Esophagus muscularis mucosa (tissue), 4 donors: ENCODE measurements at places on chromosomes 13 and 19. TPM values are rescaled to one million over a fixed set of nuclear protein-coding genes. Genes with fewer than 3 reads are reported as not detected.

- H3K36me3 ChIP-seq: no peaks in the 10 kb centered on the region
- no peak overlapping the region for H3K4me3 ChIP-seq
- H3K27ac ChIP-seq: no peak overlapping the region
- DNase-seq: no peak
- peaks cover 34% of the 10 kb centered on the region for H3K4me1 ChIP-seq
Observed at GRCh38 chr19:19482809-19483596, 32.3 kb downstream of the TSSK6 start.

GRCh38 chr13:73757481-73758233, 376.5 kb downstream of the KLF12 start:
- no peaks in the 10 kb centered on the region for H3K27me3 ChIP-seq
- H3K4me1 ChIP-seq: no peaks in the 10 kb centered on the region
- H3K4me3 ChIP-seq: no peak overlapping the region
- DNase-seq: no peak
- no peaks in the 10 kb centered on the region for H3K36me3 ChIP-seq

CGB5 gene
- total RNA-seq: not detected

GRCh38 chr19:34588249-34588648, 88.7 kb downstream of the SCGB2B2 start:
- no peaks in the 10 kb centered on the region for H3K27me3 ChIP-seq
- no peaks in the 10 kb centered on the region for H3K36me3 ChIP-seq
- no peak overlapping the region for H3K4me3 ChIP-seq
- no peak for DNase-seq
- no peaks in the 10 kb centered on the region for H3K4me1 ChIP-seq

DNA sequence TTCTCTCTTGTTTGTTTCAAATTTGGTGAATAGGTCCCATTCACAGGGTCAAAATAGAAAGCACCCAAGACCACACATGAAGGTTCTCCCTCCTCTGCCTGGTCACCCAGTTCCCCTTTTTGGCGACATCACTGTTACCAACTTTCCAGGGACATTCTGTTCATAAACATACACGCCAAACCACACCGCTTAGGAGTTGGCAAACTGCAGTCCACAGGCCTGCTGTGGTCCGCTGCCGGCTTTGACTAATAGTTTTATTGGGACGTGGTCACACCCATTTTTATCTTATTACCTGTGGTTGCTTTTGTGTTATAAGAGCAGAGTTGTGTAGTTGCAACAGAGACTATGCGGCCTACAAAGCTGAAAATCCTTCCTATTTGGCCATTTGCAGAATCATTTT, 24.2 kb downstream of the UHRF1 start:
- no peak overlapping the region for H3K27ac ChIP-seq
- no peaks in the 10 kb centered on the region for H3K4me1 ChIP-seq
- no peak for DNase-seq
- no peak overlapping the region for H3K4me3 ChIP-seq
- no peaks in the 10 kb centered on the region for H3K36me3 ChIP-seq

GRCh38 chr13:44768775-44769581, 192.8 kb upstream of the TSC22D1 start:
- no peak overlapping the region for H3K4me3 ChIP-seq
- no peaks in the 10 kb centered on the region for H3K27me3 ChIP-seq
- H3K4me1 ChIP-seq: peaks cover 10% of the 10 kb centered on the region
- H3K27ac ChIP-seq: no peak overlapping the region

ZNF471 gene
- 8.6 TPM for total RNA-seq

DNA sequence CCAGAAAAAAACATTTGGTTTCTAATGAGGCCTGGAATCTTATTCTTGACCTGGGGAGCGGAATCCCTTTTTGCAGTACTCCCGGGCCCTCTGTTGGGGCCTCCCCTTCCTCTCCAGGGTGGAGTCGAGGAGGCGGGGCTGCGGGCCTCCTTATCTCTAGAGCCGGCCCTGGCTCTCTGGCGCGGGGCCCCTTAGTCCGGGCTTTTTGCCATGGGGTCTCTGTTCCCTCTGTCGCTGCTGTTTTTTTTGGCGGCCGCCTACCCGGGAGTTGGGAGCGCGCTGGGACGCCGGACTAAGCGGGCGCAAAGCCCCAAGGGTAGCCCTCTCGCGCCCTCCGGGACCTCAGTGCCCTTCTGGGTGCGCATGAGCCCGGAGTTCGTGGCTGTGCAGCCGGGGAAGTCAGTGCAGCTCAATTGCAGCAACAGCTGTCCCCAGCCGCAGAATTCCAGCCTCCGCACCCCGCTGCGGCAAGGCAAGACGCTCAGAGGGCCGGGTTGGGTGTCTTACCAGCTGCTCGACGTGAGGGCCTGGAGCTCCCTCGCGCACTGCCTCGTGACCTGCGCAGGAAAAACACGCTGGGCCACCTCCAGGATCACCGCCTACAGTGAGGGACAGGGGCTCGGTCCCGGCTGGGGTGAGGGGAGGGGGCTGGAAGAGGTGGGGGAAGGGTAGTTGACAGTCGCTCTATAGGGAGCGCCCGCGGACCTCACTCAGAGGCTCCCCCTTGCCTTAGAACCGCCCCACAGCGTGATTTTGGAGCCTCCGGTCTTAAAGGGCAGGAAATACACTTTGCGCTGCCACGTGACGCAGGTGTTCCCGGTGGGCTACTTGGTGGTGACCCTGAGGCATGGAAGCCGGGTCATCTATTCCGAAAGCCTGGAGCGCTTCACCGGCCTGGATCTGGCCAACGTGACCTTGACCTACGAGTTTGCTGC, at the start of gene ICAM4:
TSS of gene ICAM4 (plus strand) at position 153 of the 935 bp plus-strand sequence. CDS start at position 211, 58 bp downstream.
- H3K4me1 ChIP-seq: peaks cover 66% of the 10 kb centered on the region
- no peak within 1 kb of the TSS for H3K27ac ChIP-seq
- H3K36me3 ChIP-seq: peaks cover 19% of the 10 kb centered on the region
- peaks cover 8% of the 10 kb centered on the region for H3K27me3 ChIP-seq
- DNase-seq: no peak

- no peaks in the 10 kb centered on the region for H3K36me3 ChIP-seq
- no peaks in the 10 kb centered on the region for H3K27me3 ChIP-seq
- no peak for DNase-seq
- H3K27ac ChIP-seq: no peak overlapping the region
- H3K4me1 ChIP-seq: peaks cover 28% of the 10 kb centered on the region
Observed at GRCh38 chr13:42078128-42078808, 29.8 kb downstream of the DGKH start.

DNA sequence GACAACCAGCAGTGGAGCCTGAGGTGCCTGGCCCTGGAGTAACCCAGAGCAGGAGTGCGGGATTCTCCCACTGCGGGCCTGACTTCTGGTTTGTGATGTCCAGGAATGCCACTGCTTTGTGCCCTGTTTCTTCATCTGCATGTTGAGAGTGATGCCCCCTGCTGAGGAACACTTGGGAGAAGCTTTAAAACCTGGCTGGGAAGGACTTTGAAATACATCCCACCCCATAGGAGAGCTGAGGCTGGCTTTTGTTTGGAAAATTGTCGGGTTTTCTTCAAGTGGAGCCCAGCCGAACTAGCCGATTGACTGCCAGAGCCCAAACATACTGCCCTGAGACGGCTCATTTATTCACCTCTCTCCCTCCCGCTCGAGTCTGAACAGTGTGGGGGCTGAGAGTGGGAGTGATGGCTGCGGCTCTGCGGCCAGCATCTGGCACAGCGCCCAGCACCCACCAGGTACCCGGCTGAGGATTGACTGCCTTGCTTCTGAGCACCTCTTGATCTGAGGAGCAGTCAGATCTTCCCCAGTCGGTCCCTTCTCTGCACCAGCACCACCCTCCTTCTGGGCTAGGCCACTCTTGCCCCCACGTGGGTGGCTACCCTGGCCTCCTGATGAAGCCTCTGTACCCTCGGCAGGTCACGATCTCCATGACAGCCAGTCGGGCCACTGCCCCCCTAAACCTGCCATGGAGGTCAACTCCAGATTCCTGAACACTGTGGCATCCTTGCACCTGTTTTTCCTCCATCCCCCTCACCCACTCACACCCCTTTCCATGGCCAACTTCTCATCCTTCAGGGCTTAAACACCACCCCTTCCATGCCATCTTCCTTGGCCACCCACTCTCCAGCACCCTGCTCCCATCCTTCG, 148.9 kb downstream of the SIPA1L3 start:
- H3K4me1 ChIP-seq: no peaks in the 10 kb centered on the region
- H3K27me3 ChIP-seq: no peaks in the 10 kb centered on the region
- H3K4me3 ChIP-seq: no peak overlapping the region
- no peak overlapping the region for H3K27ac ChIP-seq
